Right lung (tissue), 10 donors: ENCODE measurements at places on chromosomes 5 and 9. TPM values are rescaled to one million over a fixed set of nuclear protein-coding genes. Genes with fewer than 3 reads are reported as not detected.

Gene SPINK7
- 0.72 TPM for polyA plus RNA-seq

Gene HMCN2
- 1.0 TPM for polyA plus RNA-seq

Gene NPM1
- 2,466 TPM for polyA plus RNA-seq

Gene NR5A1
- not detected for polyA plus RNA-seq

Gene PHF24
- polyA plus RNA-seq, result 0.54 TPM

Gene PCDHGB6
- polyA plus RNA-seq, result 7.8 TPM

Gene HOMER1
- polyA plus RNA-seq, result 5.8 TPM

Gene MARVELD2
- polyA plus RNA-seq, result 18.9 TPM

Gene TAF1L
- polyA plus RNA-seq, result 0.09 TPM

Gene SYNPO
- 33.2 TPM for polyA plus RNA-seq

Gene UBE2QL1
- 0.21 TPM for polyA plus RNA-seq

Gene FRMD3
- 2.5 TPM for polyA plus RNA-seq

GRCh38 chr5:61467766-61468482 is 135.9 kb downstream of the ZSWIM6 start:
- no peak for DNase-seq

- DNase-seq, result no peak
Measured at GRCh38 chr5:72599065-72599433, 91.8 kb upstream of the ZNF366 start.

DNA sequence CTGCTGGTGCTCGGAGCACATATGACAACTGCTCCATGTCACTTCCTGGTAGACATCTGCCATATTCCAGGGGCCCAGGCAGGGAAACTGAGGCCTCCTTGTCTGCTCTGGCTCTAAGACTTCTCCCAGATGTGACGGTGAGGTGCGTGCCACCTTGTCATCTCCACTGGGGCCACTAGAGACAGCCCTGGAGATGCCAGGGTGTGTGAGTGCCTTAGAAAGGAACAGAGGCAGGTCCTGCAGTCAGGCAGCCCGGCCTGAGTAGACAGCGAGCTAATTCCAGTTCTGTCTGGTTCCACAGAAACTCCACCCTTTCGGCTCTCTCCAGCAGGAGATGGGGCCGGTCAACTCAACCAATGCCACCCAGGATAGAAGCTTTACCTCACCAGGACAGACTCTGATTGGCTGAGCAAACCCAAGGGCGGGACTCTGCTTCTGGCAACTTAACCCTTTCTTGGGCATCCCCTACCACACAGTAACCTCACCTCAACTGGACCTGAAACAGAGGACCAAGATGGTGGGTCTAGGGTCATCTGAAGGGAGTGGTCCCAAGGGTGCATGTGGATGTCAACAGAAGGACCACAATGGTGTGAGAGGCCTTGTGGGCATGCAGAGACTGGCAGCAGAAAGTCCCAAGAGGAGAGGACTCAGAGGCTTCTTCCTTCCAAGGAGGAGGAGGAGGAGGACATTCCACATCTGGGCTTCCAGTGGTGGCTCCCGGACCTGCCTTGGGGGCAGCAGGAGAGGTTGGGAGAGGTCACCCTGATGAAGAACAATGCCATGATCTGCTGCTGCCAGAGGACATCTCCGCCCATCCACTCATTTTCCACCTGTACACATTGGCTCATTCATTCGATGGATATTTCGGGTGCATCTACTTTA is 77.7 kb downstream of the RGS3 start:
- DNase-seq, result peak; percentile 64

GRCh38 chr5:1505506-1506241 is 18.1 kb downstream of the LPCAT1 start:
- no peak for DNase-seq

DNA sequence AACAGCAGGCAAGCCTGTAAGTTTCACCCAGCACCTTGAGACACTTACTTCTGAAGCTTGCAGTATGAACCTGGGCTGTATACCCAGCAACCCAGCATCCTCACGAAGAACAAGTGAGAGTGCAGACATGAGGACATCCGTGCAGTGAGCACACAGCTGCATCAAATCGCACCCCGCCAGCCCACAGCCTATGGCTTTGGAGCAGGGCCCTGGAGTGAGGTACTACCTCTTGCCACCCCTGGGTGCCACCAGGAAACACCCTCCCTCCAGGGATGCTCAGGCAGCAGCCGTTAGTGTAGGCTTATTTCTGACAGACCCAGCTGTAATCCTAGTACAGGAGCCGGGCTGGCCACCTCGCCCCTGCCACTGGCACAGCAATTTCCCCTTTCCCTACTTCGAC is 81.4 kb downstream of the ATPSCKMT start:
- DNase-seq, result no peak

- no peak for DNase-seq
Measured at GRCh38 chr5:177232761-177233160, 70.8 kb downstream of the RAB24 start.

- DNase-seq, result peak; percentile 76
Measured at GRCh38 chr9:130847306-130848217, 12.5 kb downstream of the ABL1 start.

- no peak for DNase-seq
Measured at GRCh38 chr9:110047232-110047954, 160.6 kb downstream of the C9orf152 start.

DNA sequence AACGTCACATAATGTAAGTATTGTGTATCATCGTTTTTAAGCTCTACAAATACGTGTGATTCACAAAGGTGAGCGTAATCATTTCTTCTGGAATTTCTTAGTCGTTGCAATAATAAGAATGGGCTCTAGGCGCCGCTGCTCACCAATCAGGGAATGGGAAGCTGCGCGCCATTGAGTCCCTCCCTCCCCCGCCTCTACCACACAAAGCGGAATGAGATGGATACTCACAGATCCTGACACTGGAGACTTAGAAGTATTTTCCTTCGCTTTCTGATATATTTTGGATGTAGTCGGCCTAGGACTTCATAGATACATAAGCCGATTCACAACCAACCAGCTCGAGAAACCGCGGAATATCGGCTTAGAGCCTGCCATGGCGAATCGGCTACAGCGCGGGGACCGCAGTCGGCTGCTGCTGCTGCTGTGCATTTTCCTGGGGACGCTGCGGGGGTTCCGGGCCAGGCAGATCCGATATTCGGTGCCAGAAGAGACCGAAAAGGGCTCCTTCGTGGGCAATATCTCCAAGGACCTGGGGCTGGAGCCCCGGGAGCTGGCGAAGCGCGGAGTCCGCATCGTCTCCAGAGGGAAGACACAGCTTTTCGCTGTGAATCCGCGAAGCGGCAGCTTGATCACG is at the start of gene PCDHGA11:
PCDHGA11 (plus strand) TSS at position 197 of the 634 bp plus-strand sequence; CDS start at position 374, 177 bp downstream.
- DNase-seq, result no peak

DNA sequence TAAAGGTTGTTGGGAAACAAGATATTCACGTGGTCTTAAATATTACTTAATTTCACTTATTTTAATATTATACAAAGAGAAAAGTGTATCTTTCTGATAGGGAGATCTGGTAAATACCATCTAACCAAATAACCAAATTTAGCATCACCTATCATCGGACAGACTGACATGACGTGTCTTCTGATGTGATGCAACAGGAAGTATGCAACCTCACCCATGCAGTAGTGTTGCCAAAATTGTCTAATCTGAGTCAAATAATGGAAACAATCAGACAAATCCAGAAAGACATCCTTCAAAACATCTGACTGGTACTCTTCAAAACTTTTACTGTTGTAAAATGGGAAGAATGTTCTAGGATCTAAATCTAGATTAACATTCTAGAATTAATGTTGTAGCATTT is 148.0 kb downstream of the FGF1 start:
- no peak for DNase-seq

DNA sequence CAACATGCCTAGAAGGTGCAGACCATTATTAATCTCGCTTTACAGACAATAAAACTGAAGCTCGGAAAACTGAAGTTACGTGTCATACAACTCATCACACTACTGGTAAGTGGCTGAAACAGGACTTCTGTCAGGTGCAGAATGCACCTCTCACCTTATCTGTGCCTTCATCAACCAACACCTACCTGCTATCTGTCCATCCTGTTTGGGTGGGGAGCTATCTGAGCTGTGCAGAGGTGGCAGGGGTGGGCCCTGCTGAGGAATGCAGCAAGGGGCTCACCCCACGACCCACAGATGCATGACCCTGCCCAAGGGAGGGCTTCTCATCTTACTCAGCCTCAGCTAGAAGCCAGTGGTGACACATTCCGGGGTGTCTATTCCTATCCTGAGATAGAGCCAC is 81.6 kb downstream of the SLIT3 start:
- DNase-seq, result no peak

DNA sequence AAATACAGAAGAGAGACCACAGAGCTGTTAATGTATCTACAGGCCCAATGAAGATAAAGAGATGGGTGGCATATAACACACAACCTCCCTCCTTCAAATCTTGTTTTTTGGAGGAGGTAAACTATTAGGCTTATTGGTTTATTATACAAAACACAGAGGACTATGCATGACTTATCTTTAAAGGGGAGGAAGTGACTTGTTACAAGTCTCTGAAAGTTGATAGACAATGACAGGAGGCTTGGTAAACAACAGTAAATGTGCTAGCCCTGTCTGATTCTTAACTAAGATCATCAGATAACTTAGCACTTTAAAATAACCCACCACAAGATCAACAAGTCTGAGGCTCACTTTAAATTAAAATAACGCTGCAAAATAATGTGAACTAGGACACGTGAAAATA is 219.0 kb downstream of the MLLT3 start:
- DNase-seq, result no peak

- DNase-seq, result peak; percentile 17
Measured at GRCh38 chr5:106759581-106759980, 911.2 kb downstream of the EFNA5 start.

- no peak for DNase-seq
Measured at GRCh38 chr5:27652505-27652904, 614.1 kb upstream of the CDH9 start.

- no peak for DNase-seq
Measured at GRCh38 chr9:135948968-135949367, 12.2 kb downstream of the UBAC1 start.

DNA sequence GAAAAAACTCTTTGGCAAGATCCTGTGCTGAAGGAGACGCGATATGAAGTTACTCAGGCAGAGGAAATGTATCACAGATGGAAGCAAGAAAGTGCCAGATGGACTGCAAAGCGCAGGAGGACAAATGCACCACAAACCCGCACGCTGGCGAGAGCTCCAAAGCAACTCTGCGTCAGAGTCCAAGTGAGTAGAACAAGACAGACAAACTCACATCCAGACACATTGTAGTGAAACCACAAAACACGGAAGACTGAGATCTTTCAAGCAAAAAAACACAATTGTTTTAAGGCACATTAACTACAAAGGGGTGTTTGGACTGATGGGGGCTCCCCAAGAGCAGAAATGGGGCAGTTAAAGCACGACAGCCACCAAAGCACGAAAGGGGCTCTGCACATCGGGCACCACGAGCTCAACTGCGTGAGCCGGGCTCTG is 39.2 kb upstream of the NKD2 start:
- DNase-seq, result no peak

GRCh38 chr5:113480243-113480642 is 8.0 kb downstream of the MCC start:
- DNase-seq, result no peak

DNA sequence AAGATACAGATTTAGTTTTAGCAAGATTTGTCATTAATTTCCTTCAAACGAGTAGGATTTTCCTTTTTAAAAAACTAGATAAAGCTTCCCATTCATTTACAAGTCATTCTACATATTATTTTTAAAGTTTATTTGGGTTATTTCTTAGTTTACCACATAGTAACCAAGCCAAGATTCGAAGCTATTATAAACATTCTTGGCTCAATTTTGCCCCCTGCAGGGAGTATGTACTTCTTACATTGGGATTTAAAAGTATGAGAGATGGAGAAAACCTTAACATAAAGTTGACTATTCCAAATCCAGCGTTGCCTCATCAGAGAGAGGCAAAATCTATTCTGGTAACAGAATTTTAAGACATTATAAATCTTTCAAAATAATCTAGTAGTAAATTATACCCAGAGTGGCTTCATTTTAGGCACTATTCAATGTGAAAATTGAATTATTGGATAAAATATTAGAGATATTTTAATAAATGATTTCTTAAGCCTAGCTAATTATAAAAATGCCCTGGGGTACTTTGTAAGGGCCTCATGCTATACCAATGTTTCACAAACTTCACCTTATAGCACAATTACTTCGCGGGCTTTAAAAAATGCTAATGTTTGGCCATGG is 39.1 kb downstream of the FBN2 start:
- peak; percentile 60 for DNase-seq

DNA sequence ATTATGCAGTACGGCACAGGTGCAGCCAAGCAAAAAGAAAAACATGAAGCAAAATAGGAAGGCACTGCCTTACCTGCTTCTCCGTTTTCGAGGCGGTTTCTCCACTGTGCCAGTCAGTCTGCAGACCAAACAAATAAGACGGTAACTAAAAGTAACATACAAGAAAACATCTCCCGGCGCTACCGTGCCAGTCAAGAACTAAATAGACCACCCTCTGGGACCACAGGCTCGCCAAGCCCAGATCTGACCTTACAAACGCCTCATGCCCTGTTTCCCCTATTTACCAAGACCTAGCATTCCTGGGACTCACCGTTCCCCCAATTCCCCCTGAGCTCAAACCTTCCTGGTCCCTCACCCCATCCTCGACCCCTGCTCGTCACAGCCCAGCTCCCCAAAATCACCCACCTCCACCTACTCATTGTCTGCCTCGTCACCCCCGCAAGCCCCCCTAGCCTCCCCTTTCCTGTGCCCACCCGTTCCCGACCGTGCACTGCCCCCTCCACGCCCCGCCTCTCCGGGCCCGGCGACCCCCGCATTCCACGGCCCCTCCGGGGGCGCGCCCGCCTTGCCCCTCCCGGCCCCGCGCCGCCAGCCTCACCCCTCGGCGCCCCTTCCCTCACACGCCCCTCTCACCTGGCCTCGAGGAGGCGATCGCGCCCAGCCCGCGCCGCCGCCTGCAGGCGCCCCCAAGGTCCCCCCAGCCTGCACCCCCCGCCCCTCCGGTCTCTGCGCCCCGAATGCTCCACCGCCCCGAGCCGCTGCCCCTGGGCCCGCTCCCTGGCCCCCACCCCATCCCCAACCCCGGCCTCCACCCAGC is 560 bp downstream of the SCAI start:
- no peak for DNase-seq

GRCh38 chr5:181182651-181183050 is 22.3 kb downstream of the TRIM7 start:
- DNase-seq, result no peak

GRCh38 chr5:92633176-92633575 is 947.8 kb downstream of the NR2F1-AS1 start:
- no peak for DNase-seq

- peak; percentile 83 for DNase-seq
Measured at GRCh38 chr9:19456996-19457692, 48.3 kb downstream of the ACER2 start.
